ENCODE measurements at places on chromosomes 16 and 17. TPM values are rescaled to one million over a fixed set of nuclear protein-coding genes. Genes with fewer than 3 reads are reported as not detected.

Gene KRT9
- total RNA-seq, result not detected

Gene ABCC6
- total RNA-seq, result 0.09 TPM

Gene CACNG5
- not detected for total RNA-seq

Gene WNT3
- total RNA-seq, result 1.6 TPM

Gene CX3CL1
- total RNA-seq, result 5.8 TPM

Gene LPCAT2
- 42.9 TPM for total RNA-seq

Gene FTSJ3
- total RNA-seq, result 84.5 TPM

Gene TMEM92
- not detected for total RNA-seq

Gene ZNF385C
- total RNA-seq, result not detected

Gene HAGHL
- 7.9 TPM for total RNA-seq

Gene C16orf46
- total RNA-seq, result 0.18 TPM

Gene C17orf50
- total RNA-seq, result not detected

Gene MBTPS1
- total RNA-seq, result 96.5 TPM

Gene NRN1L
- not detected for total RNA-seq

Gene INCA1
- total RNA-seq, result 0.18 TPM

Gene COQ9
- 48.2 TPM for total RNA-seq

Gene GSG1L2
- total RNA-seq, result not detected

Gene TBC1D3
- not detected for total RNA-seq

Gene VAT1
- total RNA-seq, result 254 TPM

Gene TP53TG3C
- total RNA-seq, result not detected

Gene PRKCB
- not detected for total RNA-seq

Data from endothelial cell of coronary artery (primary cell).